Metanephros (tissue), 2 donors: ENCODE measurements at places on chromosomes 2 and 18. TPM values are rescaled to one million over a fixed set of nuclear protein-coding genes. Genes with fewer than 3 reads are reported as not detected.

Gene TSPYL6
- not detected for total RNA-seq

Gene RELCH
- 43.2 TPM for total RNA-seq

Gene ASXL2
- 12.8 TPM for total RNA-seq

Gene SLC16A14
- 10.1 TPM for total RNA-seq

Gene CIB4
- total RNA-seq, result 0.29 TPM

Gene PRKD3
- 54.7 TPM for total RNA-seq

Gene MAP3K19
- total RNA-seq, result 0.12 TPM

Gene REL
- total RNA-seq, result 19.3 TPM

Gene CDH19
- 0.47 TPM for total RNA-seq

Gene ARHGAP15
- total RNA-seq, result 25.2 TPM

Gene MYOM1
- total RNA-seq, result 92.8 TPM

Gene IL36G
- total RNA-seq, result not detected

Gene OTOS
- not detected for total RNA-seq

Gene WDPCP
- total RNA-seq, result 27.1 TPM

Gene CPO
- total RNA-seq, result not detected

Gene CNGA3
- total RNA-seq, result not detected

Gene ADGRF3
- total RNA-seq, result 0.64 TPM

Gene TMEM87B
- total RNA-seq, result 15.0 TPM

Gene PIKFYVE
- total RNA-seq, result 40.1 TPM

Gene IHH
- total RNA-seq, result 1.5 TPM

Gene ERICH2
- not detected for total RNA-seq

Gene NT5DC4
- total RNA-seq, result not detected

Gene LYG1
- 1.1 TPM for total RNA-seq
